T-helper 2 cell (primary cell): ENCODE measurements at places on chromosomes 12 and 14.

DNA sequence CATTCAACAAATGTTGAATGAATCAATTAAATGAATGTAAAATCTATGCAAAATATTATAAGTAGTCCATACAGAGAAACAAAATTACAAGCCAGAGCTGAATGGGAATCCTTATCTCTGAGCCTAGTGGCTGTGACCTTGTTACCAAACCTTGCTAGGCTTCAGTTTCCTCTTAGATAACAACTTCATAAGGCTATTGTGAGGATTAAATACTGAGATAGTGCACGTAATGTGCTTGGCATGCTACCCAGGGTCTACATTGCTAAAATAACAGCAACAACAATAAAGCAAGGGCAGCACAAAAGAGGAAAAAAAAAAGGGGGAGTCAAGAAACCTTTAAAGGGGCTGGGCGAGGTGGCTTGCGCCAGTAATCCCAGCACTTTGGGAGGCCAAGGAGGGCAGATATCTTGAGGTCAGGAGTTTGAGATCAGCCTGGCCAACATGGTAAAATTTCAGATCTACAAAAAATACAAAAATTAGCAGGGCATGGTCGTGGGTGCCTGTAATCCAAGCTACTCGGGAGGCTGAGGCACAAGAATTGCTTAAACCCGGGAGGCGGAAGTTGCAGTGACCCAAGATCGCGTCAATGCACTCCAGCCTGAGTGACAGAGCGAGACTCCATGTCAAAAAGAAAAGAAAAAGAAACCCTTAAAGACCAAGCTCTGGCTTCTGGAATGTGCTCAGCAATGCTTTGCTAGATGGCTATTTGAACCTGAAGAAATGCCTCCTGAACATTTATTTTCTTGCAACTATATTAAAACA, 14.1 kb downstream of the STAB2 start:
- DNase-seq: no peak

DNA sequence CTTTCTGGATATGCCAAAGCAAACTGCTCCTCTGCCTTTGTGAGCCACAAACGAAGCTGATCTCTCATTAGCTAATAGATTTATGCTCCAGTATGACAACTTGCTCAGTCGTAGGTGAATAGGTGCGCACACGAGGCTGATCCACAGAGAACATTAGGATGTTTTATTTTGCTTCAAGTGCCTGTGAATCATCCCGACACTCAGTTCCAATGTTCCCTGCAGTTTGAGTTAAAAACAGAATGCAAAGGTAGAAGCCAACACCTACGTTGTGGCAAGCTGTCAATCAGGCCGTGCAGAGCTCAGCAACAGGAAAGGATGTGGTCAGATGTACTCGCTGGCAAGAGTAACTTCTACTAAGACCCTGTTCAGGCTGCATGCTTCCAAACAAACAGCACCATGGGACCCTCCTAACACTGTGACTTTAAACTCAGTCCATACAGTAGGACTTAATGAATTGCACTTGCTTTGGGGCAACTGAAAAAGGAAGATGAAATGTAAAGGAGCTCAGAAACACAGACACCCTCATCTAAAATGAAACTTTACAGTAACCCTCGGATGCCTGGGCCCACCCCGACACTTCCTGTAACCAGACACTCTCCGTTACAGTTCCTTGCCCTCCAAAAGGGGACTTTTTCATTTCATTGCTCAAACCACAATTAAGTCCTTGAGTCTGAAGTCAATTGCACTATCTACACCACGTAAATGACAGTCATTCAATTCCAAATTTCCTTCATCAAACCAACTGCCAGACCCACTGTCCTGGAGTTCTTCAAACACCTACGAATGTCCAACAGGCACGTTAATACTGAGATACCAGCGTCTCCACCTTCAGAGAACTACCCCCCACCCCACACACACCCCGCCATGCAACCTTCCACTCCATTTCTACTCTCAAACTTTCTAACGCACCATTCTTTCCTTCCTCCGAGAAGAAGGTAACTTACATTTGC, 1.6 kb downstream of the CCDC88C start:
- peak; percentile 95 for DNase-seq

- no peak for DNase-seq
These were observed 157.5 kb downstream of the PLCZ1 start for GRCh38 chr12:18580291-18580690.

DNA sequence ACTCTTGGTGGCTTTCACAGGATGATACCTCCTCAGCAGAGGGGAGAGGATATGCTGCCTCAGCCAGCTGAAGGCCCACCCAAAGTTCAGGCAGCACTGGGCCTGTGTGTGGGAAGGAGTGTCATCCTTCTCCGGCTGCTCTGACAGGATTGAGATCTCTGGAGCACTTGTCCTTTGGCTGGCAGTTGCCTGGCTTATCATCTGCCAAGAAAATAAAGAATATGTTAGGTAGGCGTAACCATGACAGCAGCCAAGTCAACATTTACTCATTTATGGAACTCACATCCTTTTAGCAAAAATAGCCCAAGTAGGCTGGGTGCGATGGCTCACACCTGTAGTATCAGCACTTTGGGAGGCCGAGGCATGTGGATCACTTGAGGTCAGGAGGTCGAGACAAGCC, 68.5 kb downstream of the PPFIBP1 start:
- DNase-seq: no peak

DNA sequence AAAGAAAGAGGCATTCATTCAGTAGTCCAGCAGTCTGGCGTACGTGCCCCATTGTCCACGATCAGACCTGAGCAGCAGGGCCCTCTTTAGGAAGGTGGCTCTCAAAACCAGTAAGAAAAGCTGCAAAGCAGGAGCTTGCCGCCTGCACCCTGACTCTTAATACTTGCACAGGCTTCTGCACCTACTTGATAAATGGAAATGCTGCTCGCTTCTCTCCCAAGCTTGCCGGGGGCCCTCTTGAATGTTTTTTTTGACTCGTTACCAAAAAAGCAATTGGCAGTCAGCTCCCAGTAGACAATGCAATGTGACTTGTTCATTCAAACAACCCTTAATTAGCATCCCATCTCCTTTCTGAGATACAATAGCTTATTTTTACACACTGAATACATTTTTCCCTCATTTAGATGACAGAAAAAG, 27.2 kb upstream of the PTPRB start:
- no peak for DNase-seq

DNA sequence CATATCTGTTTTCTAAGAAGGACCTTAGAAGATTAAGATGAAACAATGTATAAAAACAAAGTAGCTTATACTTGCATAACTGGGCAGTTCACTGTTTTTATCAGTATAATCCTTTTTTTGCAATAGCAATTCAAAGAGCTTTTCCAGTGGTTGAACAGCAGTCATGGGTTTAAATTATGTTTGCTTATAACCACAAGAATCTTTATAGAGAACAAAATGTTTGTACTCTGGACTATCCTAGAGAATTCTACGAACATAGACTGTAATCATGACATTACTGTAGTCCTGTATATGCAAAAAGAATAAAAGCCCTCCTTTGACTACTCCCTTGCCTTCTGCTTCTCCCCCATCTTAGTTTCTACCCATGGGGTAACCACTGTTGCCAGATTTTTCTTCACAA, 5.7 kb downstream of the FAM177A1 start:
- DNase-seq: no peak

GRCh38 chr12:98752726-98753125, 107.6 kb downstream of the APAF1 start:
- no peak for DNase-seq

- DNase-seq: no peak
These were observed 733 bp upstream of the PPFIBP1 start for GRCh38 chr12:27523305-27523641.

DNA sequence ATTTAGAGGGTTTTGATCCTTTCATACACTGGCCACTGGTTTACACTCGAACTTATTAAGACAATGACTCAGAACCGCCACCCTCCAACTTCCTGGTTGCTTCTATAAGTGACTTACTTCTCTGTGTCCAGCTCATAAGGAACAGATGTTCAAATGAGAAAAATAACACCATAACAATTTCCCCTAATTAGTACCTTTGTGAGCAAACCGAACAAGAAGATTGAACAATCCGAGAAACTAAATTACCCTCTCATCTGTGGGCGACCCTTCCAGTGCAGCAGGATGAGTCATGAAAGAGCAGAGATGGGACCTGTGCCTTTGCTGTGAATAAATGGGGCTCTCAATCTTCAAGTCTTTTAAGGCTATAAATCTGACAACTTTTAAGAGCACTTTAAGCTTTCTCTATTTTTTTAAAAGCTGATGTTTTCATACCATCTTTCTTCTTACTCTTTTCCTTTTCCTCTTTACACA, 146.8 kb upstream of the RASSF8 start:
- DNase-seq: no peak

DNA sequence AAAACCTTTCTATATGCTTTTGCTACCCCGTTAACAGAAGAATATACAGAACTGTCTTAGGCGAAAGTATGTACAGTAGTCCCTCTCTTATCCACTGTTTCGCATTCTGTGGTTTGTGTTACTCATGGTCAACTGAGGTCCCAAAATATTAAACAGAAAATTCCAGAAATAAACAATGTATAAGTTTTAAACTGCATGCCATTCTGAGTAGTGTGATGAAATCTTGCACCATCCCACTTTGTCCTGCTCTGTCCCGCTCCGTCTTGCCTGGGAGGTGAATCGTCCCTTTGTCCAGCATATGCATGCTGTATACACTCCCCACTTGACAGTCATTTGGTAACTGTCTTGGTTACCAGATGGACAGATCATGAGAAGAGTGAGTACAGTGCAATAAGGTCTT, 70.1 kb upstream of the STRN3 start:
- no peak for DNase-seq

- no peak for DNase-seq
These were observed 96.2 kb upstream of the HSPB8 start for GRCh38 chr12:119082496-119082895.

GRCh38 chr12:53180931-53181645, 363 bp upstream of the CSAD start:
- peak; percentile 65 for DNase-seq

DNA sequence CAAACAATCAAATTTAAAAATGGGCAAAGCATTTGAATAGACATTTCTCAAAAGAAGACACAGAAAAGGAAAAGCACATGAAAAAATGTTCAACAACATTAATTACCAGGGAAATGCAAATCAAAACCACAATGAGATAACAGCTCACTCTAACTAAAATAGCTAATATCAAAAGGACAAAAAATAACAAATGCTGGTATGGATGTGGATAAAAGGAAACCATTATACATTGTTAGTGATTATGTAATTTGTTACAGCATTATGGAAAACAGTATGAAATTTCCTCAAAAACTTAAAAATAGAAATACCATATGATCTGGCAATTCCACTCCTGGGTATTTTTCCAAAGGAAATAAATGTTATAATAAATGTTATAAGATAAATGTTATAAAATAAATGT, 52.9 kb downstream of the DUSP6 start:
- no peak for DNase-seq

DNA sequence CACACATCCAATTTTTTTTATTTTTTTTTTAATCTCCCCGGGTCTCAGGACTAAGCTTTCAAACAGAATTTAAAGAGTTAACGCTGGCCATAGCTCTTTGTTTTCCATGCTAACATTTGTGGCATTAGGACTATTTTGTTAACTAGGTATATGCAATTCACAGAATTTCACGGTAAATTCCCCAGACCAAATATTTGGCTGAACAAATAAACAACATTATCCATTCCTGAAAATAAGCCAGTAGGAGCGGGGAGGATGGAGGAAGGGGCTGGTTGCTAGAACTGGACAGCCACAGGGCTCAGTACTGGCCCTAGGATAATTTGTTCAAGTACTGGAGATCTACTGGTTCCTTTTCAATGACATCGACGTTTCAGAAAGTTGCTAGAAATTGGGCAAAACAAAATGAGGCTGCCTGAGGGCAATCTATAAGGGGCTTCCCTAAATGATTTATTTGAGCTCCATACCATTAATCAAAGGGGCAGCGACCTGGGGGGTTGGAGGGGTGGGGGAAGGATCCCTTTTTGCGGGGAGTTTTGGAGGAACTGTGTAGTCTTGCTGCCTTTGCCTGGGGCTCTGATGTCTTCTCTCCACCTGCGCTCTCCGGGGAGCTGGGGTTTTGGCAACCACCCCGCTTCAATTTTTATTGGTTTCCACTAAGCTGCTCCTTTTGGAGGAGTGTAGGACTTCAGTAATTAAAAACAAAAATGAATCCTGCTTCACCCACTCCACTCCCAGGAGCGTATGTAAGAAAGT, 9.0 kb downstream of the BMP4 start:
- no peak for DNase-seq

GRCh38 chr12:102016472-102016871, 45.3 kb downstream of the WASHC3 start:
- no peak for DNase-seq

- peak; percentile 62 for DNase-seq
These were observed 58.9 kb upstream of the EEA1 start for GRCh38 chr12:92987846-92988621.

GRCh38 chr12:90791445-90791844, 163.5 kb downstream of the CCER1 start:
- DNase-seq: no peak

DNA sequence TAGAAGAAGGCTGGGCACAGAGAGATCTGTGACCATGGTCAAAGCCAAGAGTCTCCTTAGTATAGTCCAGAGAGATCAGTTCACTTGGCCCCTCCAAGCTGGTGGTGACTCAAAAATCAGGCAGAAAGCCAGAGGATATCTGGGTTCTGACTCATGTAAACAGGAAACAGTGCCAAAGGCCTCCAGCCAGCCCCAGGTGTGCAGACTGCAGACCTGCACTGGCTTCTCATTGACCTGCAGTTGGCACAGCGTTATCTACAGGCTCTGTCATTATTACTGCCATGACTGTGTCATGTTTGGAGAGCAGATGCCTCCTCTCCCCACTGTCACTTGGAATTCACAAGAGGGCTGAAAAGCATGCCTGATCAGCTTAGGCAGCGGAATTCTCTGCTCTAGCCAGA, 295.7 kb upstream of the PRKD1 start:
- DNase-seq: no peak

DNA sequence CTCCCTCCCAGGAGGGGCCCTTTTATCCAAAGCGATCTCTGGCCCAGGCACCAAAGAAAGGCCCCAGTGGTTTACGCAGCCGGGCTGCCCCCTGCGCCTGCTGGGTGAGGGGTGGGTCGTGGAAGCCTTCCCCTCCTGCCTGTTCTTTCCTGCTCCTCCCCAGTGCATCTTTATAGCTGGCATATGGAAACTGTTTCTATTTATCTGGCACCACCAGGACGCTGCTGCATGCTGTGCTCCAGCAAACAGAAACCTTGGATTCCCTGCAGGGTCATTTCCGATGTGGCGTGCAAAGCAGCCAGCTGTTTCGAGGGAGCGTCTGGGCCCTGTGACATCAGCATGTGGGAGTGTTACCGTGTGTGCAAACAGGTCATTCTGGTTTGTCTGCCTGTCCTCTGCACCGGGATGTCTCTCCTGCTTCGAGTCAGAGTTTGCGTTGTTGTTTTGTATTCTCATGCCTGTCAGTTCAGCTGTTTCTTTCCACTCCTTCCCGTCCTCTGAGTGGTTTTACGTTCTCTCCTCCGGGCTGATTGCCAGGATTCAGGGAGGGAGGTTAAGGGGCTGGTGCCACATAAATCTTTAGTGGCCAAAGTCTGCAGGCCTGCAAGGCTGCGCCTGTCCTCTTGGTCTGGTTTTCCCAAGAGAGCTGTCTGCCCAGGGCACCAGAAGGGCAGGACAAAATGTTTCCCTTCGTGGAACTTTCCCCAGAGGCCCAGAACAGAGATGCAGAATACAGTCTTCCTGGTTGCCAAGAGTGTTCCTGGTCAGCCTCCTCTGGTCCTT, 24.6 kb downstream of the TPCN1 start:
- no peak for DNase-seq
